Renal cortex interstitium (tissue), 15 donors: ENCODE measurements at places on chromosomes 5 and 9. TPM values are rescaled to one million over a fixed set of nuclear protein-coding genes. Genes with fewer than 3 reads are reported as not detected.

DNA sequence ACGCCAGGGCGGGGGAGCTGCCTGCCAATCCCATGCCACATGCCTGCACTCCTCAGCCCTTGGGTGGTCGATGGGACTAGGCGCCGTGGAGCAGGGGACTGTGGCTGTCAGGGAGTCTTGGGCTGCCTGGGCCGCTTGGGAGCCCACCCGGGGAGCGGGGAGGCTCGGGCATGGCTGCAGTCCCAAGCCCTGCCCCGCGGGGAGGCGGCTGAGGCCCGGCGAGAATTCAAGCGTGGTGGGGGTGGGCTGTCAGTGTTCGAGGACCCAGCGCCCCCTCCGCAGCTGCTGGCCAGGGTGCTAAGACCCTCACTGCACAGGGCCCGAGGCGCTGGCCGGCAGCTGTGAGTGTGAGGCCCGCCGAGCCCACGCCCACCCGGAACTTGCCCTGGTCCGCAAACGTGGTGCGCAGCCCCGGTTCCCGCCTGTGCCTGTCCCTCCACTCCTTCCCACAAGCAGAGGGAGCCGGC, 83.2 kb upstream of the DMRTA1 start:
- no peak for DNase-seq

DNA sequence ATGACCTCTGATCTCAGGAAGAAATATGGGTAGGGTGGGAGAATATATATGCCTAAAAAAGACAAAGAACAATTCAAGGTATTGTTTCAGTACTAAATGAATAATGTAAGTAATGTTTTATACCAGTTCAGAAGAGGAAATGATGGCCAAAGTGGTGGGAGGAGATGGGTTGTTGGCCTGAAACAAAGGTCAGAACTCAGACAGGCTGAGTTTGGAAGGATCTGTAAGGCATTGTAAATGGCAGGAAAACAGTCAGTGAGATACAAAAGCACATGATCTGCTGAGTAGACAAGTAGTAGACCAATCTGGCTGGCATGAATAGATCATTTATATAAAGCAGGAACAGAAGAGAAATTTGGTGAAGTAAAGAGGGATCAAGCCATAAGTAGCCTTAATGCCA, 175.8 kb upstream of the PLCXD3 start:
- DNase-seq: no peak

- no peak for DNase-seq
Measured at GRCh38 chr5:126464959-126465358, 41.8 kb downstream of the GRAMD2B start.

- no peak for DNase-seq
Measured at GRCh38 chr5:169435506-169436229, 134.7 kb upstream of the SLIT3 start.

DNA sequence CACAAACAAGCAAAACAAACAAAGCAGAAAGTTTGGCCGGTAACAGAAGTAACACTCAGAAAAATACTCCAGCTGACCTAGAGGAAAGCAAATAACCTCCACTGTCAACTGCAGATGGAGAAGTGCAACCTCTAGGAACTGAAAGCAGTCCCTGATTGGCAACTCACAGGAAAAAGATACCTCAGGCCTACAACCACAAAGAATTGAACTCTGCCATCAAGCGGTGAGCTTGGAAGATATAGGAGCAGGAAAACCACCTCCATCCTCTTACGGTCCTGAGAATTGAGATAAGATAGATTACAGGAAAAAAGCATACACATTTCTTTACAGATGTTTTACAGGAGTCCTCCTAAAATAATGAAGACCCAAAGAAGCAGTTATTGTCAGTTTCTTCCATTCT, 184.5 kb downstream of the PDZD2 start:
- DNase-seq: no peak

- no peak for DNase-seq
Measured at GRCh38 chr5:173688703-173689102, 72.3 kb upstream of the BOD1 start.

DNA sequence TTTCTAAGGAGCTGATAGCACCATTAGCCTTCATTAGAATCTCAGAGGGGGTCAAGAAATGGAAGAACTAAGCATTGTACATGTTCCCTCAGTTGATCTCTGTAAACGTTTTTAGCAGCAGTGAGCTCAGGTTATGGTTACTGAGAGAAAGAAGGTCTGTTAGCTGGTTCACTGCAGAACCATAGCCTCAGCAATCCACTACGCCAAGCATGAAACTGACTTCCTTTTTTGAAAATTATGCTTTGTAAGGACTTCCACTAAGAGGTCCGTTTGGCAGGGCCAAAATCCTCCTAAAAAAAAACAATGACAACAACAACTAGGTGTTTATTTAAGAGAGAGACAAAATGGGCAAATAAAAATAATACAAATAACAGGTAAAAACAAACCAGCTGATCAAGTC, 273.3 kb downstream of the AOPEP start:
- no peak for DNase-seq

GRCh38 chr9:113446323-113446740, 17.2 kb upstream of the RGS3 start:
- no peak for DNase-seq

- DNase-seq: no peak
Measured at GRCh38 chr5:8050616-8051175, 181.7 kb downstream of the MTRR start.

DNA sequence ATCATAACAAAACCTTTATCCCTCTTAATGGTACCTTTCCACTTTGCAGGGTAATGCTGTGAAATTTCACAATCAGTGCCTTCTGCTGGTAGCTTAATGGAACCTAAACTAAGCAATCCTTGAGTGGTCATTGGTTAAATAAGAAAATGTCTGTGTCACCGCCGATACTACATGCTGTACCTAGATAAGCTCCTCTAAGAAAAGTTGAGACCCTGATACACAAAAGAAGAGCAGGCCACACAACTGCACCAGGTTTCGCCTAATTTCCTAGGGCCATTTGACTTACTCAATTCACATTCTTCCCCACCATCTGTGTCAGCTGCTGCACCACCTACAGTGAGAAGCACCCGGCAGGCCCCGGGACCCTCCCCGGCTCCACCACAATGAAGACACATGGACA, 9.0 kb upstream of the EDF1 start:
- no peak for DNase-seq

DNA sequence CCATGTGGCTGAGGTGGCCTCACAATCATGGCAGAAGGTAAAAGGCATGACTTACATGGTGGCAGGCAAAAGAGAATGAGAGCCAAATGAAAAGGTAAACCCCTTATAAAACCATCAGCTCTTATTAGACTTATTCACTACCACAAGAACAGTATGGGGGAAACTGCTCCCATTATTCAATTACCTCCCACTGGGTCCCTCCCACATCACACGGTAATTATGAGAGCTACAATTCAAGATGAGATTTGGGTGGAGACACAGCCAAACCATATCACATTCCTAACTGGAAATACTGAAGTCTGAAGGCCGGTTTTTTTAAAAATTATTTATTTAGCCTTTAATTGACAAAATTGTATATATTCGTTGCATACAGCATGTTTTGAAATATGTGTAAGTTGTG, 28.5 kb downstream of the FBXL7 start:
- no peak for DNase-seq

DNA sequence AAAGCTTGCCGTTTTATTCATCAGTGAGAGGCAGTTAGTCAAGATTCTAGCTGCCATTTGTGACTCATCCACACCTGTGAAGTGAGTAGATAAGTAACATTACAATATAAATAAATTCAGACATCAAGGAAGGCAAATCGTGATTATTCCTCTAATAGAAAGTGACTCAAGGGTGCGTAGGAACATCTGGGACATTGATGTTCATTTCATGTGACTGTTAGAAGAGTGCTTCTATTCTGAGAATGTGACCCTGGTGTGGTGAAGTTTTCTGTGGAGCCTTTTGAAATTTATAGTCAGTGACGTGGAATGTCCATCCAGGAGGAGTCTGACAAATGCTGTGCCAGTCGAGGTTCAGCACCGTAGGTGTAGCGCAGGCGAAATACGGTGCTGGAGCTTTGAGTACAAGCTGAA, 48.4 kb upstream of the FAM240B start:
- DNase-seq: no peak

- no peak for DNase-seq
Measured at GRCh38 chr5:150293091-150293941, 3.7 kb upstream of the CAMK2A start.

- no peak for DNase-seq
Measured at GRCh38 chr5:60350794-60351193, 349.2 kb downstream of the DEPDC1B start.

GRCh38 chr5:94793816-94794198, 175.3 kb downstream of the SLF1 start:
- no peak for DNase-seq

DNA sequence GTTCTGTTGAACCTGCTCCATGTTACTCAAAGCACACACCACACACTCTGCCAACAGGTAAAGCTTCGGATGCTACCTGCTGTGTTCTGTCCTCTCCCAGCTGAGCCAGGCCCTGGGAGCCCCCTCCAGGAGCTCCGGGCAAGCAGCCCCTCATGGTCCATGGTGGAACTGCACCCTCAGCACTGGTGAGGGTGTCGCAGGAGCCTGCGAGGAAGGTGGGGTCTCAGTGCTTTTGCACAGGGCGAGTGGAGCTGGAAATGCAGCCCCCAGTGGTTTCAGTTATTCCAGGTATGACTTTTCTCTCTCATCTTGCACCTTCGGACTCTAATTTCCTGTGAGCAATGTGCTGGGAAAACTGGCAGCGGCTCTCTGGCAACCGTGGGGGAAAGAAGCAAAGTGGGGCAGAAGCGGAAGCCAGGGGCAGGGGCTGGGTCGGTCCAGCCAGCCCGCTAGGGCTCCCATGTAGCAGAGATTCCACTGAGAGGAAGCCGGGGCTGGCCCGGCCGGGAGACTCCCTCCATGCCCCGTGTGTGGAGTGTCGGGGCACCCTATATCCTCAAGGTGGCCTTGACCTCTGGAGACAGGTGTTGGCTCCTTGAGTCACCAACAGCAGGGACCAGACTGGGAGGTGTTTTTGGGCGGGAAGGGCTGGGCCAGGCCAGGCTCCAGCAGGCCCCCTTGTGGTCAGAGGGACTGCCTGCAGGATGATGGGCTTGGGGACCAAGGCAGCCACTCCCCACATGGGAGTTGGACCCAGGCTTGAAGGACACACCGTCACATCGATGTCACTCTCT, 75.6 kb upstream of the PRSS3 start:
- DNase-seq: no peak

- no peak for DNase-seq
Measured at GRCh38 chr5:126855266-126855665, 78.3 kb downstream of the LMNB1 start.

DNA sequence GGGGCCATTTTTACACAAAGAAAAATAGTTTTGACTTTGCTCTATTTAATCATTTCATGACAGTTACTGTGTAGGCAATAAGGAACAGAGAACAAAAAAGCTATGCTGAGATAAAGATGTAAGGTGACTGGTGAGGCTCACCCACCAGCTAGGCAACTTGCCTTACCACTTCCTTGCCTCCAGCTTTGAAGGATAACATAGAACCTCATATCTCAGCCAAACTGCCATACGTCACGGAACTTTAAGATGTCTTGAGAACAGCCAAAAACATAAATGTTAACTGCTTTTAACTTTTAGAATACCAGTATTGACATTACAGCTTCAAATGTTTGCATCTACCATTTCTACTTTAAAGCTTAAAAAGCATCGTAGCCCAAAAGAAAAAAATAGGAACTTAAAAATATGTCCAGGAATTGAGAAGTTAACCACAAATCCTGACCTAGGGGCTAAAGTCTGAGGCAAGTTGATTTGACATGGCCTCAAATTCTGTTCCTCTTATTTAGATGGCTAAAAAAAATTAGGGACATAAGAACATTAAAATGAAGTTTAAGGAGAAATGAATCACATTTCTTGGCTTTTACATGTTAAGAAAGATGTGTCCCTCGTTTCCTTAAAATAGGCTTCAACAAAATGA, 7.7 kb upstream of the GCNT4 start:
- DNase-seq: no peak

DNA sequence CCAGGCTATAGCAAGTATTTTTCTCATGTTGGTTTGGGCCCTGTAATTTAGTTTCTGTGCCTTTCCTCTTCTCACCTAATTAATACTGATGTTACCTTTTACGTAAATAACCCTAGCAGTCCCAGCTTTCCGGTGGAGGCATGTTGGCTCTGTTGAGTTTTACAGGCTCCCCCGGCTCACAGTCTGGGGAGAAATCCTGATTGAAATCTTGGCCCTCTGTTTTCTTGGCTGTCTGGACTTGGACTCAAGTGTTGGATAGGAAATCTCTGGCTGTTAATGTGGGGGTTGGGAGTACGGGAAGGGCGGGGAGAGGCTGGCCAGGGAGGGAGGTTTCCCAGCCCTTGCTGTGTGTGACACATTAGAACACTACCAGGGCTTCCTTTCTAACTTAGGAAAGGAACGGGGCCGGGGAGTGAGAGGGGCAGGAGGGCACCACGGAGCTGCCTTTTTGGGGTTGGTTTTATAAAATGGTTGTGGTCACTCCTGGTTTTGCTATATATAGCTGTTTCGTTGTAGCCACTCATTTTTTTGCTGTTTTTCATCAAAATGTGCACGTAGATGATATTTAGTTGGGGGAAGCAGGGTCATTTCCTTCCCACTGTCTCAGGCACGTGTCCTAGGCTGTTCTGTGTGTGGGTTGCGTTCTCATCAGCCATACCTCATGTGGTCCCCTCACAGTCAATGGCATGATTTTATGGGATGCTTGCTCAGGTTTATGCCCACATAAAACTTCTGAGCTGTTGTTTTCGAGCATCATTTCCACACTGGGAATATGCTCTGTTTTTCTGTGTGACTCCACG, 11.0 kb downstream of the TRIO start:
- no peak for DNase-seq

DNA sequence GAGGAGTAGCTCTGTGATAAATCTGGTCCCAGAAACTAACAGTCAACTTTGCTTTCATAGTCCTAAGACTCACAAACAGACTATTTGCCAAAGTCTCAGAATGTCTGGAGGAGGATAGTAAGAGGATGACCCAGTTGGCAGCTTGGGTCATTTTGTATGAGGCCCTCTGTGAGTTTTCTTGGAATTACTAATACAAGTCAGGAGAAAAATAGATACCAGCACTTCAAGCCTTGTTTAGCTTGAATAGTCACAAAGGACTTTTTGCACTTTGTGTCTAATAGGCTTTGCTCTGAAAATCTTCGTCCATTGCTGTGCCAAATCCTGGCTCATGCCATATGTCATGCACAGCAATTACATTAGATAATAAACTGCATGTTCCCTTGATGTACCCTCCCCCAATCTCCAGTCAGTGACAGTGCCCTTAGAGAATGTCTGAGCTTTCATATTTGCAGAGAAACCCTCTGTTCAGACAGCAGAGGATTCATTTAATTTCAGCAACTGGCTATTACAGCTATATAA, 612.8 kb downstream of the CSNK1G3 start:
- DNase-seq: no peak

GRCh38 chr5:132260714-132261551, 3.4 kb downstream of the PDLIM4 start:
- no peak for DNase-seq

GRCh38 chr9:90259311-90260246, 383.0 kb downstream of the DIRAS2 start:
- no peak for DNase-seq

- no peak for DNase-seq
Measured at GRCh38 chr9:110452227-110452801, 114.7 kb upstream of the TXNDC8 start.

KIF3A gene
- polyA plus RNA-seq: 24.6 TPM

GRM6 gene
- polyA plus RNA-seq: 1.9 TPM

TPRN gene
- 16.4 TPM for polyA plus RNA-seq

TMEM174 gene
- polyA plus RNA-seq: 22.8 TPM

KCNV2 gene
- not detected for polyA plus RNA-seq

DMRT3 gene
- 3.2 TPM for polyA plus RNA-seq

ADGRV1 gene
- polyA plus RNA-seq: 8.4 TPM

CDX1 gene
- 1.0 TPM for polyA plus RNA-seq

CRB2 gene
- 30.0 TPM for polyA plus RNA-seq

STPG3 gene
- polyA plus RNA-seq: 2.6 TPM

ADAM19 gene
- polyA plus RNA-seq: 8.7 TPM

VPS13A gene
- polyA plus RNA-seq: 48.9 TPM

SPINK4 gene
- polyA plus RNA-seq: not detected

MYO10 gene
- 61.3 TPM for polyA plus RNA-seq
